NCI-H1930 (cell line): ENCODE measurements at places on chromosomes 5 and 9.

- DNase-seq = no peak
Observed at GRCh38 chr9:129880654-129881546, 45.6 kb downstream of the USP20 start.

GRCh38 chr9:36035006-36035405, 1.7 kb upstream of the RECK start:
- no peak for DNase-seq

GRCh38 chr5:181159286-181160151, 12.1 kb downstream of the OR2V2 start:
- peak; percentile 68 for DNase-seq

DNA sequence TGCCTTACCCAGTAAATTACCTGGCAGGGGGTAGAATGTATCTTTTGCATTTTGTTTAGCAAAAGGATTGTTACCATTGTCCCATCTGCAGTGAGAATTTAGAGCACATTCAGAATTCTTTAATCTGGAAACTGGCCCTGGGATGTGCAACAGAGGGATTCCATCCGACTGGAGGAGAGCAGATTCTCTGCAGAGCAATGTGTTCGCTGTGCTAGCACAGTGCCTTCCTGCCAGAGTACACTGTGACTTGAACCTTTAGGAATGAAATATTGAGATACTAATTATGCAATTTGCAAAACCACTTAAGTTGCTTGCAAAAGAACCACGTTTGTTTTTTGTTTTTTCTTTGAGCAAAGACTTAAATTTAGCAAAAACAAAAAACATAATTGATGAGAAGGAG, 22.5 kb upstream of the DMRT1 start:
- no peak for DNase-seq

DNA sequence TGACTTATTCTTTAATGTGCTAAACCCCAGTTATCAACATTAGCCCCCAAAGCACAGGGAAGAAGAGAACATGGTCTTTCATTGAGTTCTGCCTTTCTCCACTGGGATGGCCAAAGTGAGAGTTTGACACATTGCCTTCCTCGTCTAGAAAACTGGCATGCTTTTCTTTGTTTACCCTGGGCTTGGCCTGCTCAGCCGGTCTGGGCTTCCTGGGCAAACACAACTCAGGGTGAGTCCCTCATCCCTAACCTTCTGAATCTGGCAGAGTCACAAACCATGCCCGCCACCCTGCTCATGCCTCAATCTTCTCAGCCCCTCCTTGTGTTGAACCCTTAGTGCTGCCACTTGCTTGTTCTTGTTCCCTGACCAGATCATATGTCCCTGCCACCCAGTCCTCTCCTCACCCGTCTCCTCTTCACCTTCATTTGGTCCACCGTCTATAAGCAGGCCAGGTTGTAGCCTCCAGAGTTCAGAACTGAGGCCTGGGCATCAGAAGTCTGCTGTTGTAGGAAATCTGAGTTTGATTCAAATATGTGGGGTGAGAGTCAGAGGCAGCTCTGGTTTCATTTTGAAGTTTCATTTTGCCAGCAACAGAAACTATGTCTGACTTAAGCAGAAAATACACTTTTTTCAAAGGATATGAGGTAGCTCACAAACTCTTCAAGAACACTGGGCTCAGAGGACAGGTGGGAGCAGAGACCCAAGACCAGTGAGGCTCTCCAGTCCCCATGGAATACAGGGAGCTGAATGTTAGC, 217.6 kb downstream of the NDUFS4 start:
- no peak for DNase-seq

DNA sequence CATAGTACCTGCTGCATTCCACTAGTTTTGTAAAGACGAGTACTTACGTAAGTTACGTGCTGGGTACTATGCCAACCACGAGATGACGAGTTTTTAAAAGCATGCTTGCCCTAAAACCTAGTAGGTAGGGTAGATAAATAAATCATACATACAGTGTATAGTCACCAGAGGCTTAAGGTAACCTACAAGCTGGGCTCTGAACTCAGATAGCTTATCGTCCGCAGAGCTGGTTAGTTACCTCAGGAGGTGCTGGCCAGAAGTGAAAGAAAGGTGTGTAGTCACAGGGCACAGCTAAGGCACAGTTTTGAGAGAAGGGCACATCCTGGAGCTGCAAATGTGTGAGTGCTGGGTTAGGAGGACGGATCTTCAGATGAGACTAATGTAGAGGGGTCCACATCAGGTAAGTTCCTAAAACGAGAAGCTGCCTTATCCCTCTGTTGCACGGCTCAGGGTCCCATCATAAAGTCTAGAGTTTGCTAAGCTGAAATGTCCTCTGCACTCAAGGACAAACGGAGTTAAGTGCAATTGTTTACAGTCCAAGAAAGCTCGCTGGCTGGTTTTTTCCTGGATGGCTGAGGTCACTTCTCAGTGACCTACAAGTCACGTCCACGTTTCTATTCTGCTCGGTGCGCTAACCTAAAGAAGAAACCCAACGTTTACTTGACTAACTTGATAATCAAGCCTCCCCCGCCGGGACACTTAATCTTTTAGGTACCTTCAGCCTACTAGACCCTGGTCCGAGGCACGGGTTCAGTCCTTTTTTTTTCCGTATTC, 1.1 kb upstream of the SNX24 start:
- no peak for DNase-seq

- DNase-seq = no peak
Observed at GRCh38 chr9:36140086-36141084, 3.9 kb downstream of the GLIPR2 start.

- DNase-seq = no peak
Observed at GRCh38 chr5:63170486-63170885, 591.9 kb downstream of the LRRC70 start.
